ENCODE measurements at places on chromosomes 1 and 21.

DNA sequence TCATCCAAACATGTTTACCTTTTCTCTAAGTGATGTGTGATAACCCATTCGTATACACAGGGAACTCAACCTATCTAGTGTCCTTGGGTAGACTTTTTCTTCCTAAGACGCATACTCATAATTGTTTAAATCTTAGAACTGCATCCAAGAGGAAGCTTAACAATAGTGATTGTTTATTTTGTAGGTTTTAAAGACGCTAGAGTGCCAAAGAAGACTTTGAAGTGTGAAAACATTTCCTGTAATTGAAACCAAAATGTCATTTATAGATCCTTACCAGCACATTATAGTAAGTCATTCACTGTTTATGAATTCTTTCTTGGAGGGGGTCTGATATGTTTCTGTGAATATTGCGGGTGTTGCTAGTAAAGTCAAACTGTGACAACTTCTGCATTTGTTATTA, 25.4 kb downstream of the PLA2G4A start:
- no peak for DNase-seq

- peak; percentile 57 for DNase-seq
Observed at GRCh38 chr1:115218699-115219098, 119.3 kb downstream of the NGF start.

- DNase-seq: peak; percentile 24
Observed at GRCh38 chr1:167800251-167800650, 78.5 kb downstream of the MPZL1 start.

- no peak for DNase-seq
Observed at GRCh38 chr1:169202791-169203665, 96.5 kb downstream of the ATP1B1 start.

DNA sequence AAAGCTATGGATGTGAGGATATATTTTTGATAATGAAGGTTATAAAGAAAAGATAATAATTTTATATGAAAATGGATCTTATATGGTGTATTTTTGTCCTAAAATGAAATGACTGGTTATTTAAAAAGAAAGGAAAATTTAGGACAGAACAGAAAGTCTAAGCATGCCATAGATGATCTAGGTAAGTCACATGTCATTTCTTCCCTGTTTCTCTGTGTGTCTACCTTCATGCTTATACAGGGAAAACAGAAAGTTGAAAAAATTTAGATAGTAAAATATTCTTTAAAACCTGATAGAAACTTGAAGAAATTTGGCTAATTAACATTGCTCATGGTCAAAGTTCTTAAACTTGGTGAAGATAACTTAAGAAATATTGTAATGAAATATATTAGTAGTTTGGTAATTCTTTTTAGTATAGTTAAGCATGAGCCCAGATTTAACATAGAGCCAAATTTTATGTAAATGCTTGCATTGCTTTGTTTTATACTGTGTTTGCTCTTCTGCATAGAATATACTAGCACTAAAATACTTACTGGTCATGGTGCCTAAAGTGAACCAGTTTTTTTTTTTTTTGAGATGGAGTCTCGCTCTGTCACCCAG, 12.4 kb upstream of the GBP4 start:
- no peak for DNase-seq

DNA sequence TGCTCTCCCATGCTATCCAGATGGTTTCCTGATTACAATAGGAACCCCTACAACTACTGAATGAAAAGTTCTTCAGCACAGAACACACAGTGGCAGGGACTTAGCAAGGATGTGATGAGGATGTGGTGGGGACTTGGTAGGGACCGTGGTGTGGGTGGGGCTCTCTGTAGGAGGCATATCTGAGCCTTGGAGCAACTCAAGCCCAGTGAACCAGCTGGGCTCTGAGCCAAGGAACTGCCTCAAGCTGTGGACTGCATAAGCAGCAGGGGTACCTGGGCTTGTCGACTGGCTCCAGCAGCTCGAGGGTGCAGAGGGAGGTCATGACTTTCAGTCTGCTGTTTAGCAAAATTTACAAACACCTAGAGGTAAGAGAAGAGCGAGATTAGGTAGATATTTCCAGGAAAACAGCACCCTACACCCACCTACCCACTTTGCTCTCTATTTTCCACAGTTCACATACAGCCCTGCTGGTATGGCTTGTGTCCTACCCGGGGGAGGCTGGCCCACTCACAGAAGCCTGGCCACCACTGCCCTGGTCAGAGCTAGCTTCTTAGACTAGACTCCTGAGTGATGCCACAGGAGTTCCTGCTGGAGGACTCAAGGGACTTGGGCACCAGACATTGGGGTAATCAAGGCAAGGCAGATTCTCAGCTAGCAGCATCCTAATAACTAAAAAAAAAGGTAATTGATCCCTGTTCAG, 86.8 kb upstream of the GCLM start:
- peak; percentile 34 for DNase-seq

GRCh38 chr1:99049745-99050144, 45.1 kb upstream of the PLPPR5 start:
- DNase-seq: no peak

GRCh38 chr1:19439464-19440171, 45.7 kb downstream of the CAPZB start:
- no peak for DNase-seq

GRCh38 chr1:178509414-178510007, 3.4 kb upstream of the TEX35 start:
- DNase-seq: no peak

- DNase-seq: peak; percentile 52
Observed at GRCh38 chr1:12001249-12001917, 17.9 kb upstream of the MIIP start.

- DNase-seq: peak; percentile 23
Observed at GRCh38 chr1:246271516-246271915, 235.6 kb downstream of the SMYD3 start.

GRCh38 chr1:8297245-8297644, 20.7 kb upstream of the SLC45A1 start:
- no peak for DNase-seq

GRCh38 chr21:44778499-44778911, 23.1 kb downstream of the UBE2G2 start:
- no peak for DNase-seq

GRCh38 chr1:193222056-193222615, 35.7 kb upstream of the B3GALT2 start:
- DNase-seq: no peak

GRCh38 chr1:15477646-15478212, 1.8 kb downstream of the CELA2B start:
- no peak for DNase-seq

GRCh38 chr1:231618609-231619256, 7.9 kb upstream of the DISC1 start:
- no peak for DNase-seq

DNA sequence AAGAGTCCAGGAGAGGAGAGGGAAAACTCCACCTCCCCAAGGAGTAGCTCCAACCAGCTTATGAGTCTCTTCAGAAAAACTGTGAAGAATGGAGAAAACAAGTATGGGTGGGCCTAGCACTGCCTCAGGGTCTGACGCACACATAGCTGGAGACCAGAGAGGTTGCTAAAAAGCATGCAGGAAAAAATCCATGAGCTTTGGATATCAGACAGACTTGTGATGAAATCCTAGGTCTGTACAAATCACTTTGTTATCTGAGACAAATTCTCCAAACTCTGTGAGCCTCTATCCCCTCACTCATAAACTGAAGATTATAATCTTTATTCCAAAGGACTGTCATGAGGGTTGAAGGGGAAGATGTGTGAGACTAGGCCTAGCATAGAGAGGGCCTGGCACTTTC, 141.5 kb upstream of the FGGY start:
- peak; percentile 22 for DNase-seq

DNA sequence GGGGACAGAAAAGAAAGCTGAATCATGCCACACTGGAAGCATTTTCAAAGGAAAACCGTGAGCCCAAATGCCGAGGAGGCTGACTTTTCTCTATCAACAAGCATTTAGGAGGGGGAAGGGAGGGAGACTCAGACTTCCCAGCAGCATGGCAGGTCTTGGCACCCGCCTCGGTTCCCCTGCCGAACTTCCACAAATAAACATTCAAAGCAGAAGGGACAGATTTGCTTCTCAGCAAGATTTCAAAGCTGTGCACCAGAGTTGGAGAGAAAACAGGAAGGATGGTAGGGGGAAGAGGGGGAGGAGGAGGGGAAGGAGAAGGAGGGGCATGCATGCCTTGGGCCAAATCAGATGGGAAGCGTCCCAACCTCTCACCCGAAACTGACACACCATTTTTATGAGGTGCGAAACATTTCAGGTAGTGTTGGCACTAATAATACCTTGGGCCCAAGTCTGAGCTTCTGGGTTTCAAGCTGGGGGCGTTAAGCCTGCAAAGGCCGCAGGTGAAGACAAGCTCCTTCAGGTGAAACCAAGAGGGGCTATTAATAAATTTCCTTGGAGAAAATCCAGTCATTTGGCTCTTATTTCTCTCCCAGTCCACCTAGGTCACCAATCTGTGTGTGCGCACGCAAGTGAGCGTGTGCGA, 26.4 kb downstream of the ABCA4 start:
- DNase-seq: peak; percentile 85

DNA sequence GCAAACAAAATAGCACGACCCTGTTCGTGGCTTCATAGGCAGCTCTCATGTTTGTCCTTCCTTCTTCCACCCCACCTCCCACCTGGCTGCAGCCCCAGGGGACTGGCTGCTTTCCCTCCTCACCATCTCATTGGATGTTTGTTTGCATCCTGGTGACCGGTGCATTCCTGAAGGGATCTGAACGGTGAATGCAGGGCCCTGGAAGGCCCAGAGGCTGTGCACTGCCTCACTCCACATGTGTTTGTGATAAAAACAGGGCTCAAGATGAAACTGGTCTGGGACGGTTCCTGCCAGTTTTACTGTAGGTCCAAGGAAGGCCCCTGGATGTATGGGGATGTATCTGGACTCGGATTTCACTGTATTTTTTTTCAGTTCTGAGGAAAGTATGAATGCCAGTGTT, 42.8 kb downstream of the CNN3 start:
- DNase-seq: peak; percentile 88

DNA sequence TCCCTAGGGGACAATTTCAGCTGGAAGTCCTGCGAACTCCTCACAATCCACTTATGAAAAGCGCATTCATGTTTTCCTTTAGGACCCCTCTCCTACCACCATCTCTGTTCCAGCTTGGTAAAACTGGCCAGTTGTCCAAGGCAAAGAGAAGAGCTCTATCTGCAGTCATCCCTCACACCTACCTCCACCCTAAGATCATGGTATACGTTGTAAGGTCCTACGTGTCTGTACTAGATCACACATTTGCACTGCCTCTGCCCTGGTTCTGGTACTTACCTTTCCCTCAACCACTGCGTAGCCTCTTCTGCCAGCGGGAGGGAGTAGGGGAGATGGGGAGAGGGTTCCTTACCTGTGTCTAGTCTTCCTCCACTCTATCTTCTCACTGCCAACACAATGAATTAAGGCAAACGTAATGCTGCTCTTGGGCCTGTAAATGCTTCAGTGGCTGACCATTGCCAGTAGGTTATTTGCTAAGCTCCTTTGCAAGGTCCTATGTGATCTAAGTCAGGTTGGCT, 739 bp upstream of the NUP133 start:
- no peak for DNase-seq

DNA sequence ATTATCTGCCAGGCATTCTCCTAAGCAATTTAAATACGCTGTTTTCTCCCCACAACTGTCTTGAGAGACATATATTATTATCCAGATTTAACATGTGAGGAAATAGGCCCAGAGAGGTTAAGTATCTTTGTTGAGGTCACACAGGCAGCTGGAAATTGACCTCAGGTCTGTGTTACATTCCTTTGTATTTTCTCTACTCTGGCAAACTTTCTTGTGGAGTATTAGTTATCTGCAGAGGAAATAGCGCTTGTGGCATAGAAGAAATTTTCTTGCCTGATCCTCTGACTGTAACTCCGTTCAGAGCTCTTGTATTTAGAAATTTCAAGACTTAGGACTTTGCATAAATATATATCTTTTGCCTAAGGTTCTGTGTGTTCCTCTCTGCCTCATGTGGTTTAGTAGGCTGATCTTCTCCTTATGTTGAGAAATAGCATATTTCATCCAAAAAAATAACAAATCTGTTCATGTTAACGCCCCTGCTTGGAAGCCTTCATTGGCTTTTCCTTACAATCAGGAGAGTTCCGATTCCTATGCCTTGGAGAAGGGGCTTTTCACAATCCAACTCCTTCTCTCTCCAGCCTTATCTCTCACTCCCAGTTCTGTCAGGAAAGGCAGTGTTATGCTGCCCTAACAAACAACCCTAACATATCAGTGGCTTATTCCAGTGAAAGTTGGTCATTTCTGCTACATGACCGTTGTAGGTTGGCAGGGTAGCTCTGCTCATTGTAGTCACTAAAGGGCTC, 2.5 kb upstream of the JUN start:
- peak; percentile 28 for DNase-seq

GRCh38 chr1:107782217-107782845, 182.6 kb downstream of the VAV3 start:
- DNase-seq: peak; percentile 58

DNA sequence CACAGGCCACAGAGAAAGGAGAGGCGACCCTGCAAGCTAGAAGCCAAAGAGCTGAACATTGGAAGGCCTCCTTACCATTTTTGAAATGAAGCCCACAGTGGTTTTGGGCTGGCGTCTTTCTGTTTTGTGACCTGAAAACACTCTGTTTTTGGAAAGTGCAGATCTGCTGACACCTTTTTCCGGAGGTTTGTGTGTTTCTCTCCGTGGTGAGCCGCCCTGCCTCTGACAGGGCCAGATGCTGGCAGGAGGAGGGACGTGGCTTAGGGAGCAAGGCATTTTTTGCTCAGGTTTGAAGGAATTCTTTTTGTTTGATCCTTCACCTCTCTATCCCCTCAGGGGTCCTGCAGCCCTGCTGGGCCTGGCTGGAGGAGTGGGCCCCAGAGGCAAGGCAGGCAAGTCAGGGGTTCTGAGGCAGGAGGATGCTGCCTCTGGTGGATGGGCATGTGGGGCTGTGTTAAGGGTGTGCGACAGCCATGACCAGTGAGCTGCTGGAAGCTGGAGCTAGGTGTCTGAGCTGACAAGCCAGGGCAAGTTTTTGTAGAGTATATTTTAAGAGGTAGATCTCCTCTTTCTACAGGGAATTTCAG, 133.8 kb downstream of the CAMTA1 start:
- no peak for DNase-seq

- DNase-seq: no peak
Observed at GRCh38 chr1:66648901-66649595, 103.2 kb upstream of the DYNLT5 start.

DNA sequence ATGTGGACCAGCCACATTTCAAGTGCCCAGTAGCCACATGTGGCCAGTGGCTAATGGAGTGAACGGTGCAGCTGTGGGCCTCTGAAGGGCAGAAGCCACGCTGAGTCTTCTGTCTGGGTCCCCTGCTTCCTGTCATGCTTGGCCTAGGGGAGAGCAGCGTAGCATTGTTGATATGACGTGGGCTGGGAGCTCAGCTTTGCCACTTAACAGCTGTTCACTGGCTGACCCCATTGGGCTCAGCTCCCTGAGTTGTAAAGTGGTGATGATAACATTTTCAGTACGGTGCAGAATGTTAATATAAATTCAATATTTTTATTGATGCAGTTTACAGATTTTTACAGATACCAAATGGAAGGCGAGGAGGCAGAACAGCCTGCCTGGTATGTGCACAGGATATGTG, 4.5 kb downstream of the PODN start:
- no peak for DNase-seq

DNA sequence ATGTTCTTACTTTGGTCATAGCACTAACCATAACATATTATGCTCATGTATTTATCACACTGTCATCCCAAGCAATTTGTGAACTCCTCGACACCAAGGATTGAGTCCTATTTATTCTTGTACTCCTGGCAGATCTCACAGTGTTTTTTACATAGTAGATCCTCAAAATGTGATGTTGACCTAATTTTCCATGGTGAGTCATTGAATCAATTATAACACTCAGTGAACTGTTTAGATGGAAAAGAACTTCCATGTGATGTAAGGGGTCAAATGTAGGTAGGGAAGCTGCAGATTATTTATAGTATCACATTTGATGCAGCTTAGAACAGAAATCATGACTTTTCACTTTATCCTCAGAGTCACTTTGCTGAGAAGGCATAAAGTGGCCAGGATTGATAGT, 281.9 kb upstream of the ADAMTS5 start:
- DNase-seq: peak; percentile 39
